G401 (cell line): ENCODE measurements at places on chromosomes 16 and 17.

DNA sequence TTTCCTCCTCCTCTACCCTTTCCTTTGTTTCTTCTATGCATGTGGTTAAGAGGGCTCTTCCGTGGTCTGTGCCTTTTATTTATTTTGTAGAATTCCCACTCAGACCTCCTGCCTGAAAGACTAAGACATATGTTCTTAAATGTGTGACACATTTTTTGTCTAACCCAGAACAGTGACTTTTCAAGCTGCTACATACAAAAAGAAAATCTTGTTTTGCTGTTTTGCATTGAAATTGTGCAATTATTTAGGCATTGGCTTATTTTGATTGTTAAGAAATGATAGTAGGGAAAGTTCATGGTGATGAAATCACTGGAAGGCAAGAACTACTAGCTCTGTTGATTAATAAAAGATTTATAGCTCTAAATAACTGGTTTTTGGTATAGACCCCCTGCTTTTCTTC lies 76.8 kb downstream of the TUBD1 start:
- no peak for DNase-seq

GRCh38 chr17:19766421-19767270 lies 18.5 kb upstream of the ALDH3A1 start:
- peak; percentile 82 for DNase-seq

- no peak for DNase-seq
Observed at GRCh38 chr17:76493505-76494167, 7.6 kb downstream of the RHBDF2 start.

DNA sequence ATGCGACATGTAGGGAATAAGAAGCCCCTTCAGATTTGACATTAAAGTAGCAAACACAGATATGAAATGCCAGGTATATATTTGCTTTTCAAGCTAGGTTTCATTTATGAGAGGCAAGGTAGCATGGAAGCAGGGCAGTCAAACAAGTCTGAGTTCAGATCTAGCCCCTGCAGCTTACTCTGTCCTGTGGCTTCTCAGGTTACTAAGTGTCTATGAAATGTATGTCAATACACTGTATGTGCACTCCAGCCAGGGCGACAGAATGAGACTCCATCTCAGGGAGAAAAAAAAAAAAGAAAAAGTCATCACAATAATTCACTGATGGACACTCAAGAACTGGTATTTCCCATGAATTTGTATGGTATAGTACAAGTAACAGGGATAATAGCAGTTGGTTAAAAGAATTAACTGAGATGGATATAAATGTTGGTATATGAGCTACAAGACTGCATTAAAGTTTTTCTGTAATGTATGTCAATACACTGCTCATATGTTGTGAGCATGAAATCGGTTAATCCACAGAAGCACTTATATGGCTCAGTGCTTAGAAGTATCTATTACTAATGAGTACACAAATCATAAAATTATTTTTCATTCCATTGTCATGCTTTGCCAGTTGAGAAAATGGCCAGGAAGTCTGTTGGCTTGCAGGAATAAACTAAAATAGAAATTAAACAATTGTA lies 2.9 kb upstream of the WSB1 start:
- DNase-seq, result no peak

DNA sequence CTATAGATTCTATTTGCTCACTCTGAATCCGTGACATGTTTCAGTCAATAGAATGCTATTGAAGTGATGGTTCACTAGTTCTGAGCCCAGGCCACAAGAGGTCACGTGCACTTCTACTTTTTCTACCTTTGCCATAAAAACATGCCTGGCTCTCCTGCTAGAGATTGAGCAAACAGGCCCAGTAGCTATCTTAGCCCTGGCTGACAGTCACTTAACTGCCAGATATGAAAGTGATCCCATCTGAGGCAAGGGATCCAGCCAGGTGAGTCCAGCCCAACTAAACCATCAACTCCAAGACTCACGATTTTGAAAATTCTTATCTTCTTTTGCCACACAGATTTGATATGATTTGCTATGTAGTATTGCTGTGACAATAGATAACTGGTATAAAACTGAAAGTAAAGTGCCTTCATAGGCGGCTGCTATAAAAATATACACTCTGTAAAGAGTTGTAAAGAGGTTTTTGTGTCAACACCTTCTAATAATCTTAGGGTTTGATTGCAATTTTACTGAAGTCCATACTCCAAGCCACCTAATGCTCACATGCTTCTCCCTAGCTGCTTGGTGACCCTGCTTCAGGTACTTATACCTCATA lies 937.7 kb upstream of the SOX9 start:
- no peak for DNase-seq

DNA sequence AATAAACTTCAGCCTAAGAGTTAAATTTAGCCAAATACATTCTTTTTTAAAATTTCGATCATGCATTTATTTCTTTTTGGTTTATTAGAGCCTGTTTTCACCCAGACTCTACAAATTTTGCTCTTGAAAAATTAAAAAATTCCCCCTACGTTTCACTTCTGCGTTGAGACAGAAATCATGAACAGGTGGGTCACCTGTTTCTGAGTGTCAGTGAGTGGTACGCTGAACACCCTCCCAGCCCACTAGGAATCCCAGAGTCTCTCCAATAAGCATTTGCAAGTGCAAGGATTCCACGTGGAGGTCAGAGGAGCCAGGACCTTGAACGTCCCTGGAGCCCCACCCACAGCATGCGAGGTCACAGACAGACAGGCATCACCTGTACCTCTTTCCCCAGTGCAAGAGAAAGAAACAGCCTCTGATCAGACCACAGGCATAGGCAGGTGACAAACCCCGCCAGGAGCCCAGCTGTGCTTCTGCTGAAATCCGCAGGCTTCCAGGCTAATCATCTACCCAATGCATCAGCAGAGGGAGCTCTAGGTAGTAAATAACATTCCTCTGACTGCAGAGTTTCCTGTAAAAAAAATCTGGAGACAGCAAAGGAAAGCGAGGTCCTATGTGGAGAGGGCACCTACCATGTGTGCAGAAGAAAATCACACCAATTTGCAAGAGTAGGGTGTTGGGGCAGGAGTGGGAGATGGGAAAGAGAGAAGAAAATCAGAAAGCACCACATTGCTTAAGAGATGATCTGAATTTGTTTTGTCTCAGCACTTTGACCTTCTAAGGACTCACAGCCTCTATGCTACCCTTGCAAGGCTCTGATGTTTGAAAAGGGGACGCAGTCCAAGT lies 5.9 kb upstream of the XYLT1 start:
- DNase-seq, result peak; percentile 8

DNA sequence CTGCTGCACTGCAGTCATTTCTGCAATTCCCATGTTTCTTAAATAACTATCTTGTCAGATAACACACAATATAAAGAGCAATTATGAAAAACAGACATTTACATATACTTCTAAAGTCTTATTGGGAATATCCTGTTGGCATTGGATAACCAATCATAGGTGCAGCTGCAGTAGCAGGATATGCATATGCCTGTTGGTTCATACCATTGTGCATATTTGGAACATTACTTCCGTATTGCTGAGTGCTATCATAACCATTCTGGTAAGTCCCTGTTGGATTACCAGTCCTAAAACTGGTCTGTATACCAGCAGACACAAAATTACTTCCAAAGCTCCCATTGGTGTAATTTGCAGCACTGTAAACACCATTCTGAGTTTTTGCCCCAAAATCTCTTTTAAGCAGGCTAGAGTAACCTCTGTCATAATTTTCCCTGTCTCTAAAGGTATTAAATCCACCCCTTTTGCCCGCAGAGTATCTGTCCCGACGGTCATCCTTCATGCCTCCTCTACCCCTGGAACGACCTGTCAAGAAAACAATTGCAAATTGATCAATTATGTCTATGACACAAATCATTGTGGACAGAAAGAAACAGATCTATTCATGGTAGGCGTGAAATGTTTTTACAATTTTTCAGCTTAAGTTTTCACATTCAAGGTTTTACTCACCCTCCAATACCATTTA lies 3.1 kb upstream of the POLG2 start:
- no peak for DNase-seq

DNA sequence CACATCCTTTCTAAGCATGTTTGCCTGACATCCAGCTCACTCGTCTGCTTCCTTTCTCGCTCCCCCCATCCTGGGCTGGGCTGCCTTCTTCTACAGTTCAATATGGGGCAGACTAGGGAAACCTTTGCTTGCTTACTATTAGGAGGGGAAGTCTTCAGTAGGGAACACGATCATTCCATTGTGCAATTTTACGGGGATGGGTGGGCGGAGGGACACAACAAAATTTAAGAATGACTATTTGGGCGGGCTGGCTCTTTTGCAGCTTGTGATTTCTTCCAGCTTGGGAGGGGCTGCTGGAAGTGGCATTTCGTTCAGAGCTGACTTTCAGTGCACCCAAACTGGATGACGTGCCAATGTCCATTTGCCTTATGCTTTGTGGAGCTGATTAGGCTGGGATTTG lies 25.4 kb downstream of the PCTP start:
- no peak for DNase-seq

DNA sequence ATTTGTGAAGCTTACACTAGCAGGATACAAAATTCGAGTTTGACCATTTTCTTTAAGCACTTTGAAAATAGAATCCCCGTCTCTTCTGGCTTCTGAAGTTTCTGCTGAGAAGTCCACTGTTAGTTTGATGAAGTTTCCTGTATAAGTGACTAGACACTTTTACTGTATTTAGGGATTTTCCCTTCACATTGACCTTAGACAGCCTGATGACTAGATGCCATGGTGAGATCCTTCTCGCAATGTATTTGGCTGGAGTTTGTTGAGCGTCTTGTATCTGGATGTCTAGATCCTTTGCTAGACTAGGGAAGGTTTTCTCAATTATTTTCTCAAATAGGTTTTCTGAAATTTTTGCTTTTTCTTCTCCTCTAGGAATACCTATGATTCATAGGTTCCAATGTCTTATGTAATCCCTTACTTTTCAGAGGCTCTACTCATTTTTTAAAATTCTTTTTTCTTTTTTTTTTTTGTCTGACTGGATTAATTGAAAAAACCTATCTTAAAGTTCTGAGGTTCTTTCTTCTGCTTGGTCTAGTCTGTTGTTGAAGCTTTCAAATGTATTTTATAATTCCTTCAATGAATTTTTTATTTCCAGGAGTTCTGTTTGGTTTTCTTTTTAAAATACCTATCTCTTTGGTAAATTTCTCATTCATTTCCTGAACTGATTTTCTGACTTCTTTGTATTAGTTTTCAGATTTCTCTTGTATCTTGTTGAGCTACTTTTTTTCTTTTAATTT lies 63.7 kb upstream of the ABCC11 start:
- DNase-seq, result no peak

GRCh38 chr16:13436641-13437412 lies 483.1 kb upstream of the ERCC4 start:
- DNase-seq, result no peak

- DNase-seq, result no peak
Observed at GRCh38 chr16:68235108-68235886, 630 bp downstream of the ESRP2 start.

GRCh38 chr16:66840883-66841282 lies 3.3 kb upstream of the CA7 start:
- DNase-seq, result no peak

- DNase-seq, result no peak
Observed at GRCh38 chr17:73950593-73950914, 252.9 kb upstream of the RPL38 start.
